ENCODE measurements at places on chromosomes 7 and 10.

DNA sequence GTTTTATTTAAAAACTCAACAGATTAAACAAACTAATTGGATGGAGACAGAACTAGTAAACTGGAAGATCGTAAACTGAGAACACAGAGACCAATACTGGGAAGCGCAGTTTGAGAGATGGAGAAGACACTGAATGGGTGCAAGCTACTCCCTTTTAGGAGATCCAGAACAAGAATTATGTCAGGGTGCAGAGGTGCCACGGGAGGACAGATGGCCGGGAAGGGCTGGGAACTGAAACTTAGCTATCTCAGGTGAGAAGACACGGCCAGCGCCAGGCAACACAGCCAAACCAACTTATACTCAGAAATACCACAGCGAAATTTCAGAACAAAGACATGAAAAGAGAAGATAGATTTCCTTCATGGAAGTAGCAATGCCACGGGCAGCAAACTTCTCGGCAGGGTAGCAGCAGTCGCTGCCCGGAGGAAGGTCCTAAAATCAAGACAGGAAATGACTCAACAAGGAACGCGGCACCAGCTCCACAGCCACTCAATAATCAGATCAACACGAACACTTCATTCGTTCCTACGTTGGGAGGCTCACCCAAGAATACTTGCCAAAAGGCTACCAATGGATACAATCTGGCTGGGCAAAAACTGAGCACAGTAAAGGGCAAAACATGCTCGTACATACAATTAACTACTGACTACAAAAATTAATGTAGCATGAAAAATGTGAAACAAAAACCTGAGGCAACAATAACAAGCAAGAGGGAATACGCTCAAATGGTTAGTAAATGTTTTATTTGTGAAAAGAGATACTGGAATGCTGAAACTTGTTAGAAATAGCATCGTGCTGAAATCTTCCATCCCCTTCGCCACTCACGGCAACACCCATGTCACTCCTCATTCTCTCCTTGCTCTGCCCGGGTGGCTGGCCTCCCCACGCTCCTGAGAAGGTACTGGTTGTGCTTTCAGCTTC lies 2.2 kb upstream of the LRRC27 start:
- no peak for DNase-seq

DNA sequence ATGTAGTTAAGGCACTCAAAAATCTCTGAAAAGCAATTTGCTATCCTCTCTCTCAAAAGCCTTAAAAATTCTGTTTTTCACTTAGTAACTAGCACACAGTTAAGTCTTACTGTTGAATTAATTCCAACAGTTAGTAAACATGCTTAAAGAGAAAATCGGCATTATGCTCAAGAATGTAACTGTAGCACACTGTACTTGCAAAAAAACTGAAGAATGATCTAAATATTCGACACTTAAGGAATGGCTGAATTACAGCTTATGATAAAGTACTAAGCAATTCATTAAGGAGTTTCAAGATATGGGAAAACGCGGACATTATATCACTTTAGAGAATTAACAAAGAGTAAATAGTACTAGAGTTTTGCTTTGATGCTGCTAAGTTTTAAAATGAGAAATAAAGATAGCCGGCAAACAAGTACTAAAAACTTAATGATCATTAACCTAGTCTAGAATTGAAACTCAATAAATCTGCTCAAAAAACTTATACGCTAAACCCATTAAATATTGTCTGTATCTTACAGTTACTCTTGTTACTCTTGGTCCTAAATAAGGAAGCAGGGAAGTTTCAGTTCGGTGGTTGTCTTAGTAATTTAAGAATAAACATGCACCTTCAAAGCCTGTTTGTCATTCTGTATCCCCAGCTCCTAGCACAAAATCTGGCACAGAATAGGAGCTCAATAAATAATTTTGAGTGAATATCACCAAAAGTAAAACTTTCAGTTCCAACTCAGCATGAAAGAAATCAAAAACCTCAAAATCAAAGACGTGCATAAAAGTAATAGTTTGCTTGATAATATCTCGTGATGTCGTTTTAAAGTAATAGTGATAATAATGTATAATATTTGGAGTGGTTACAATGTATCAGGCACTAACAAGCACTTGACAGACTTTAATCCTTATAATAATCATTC lies 1.2 kb downstream of the TRDMT1 start:
- DNase-seq: no peak

DNA sequence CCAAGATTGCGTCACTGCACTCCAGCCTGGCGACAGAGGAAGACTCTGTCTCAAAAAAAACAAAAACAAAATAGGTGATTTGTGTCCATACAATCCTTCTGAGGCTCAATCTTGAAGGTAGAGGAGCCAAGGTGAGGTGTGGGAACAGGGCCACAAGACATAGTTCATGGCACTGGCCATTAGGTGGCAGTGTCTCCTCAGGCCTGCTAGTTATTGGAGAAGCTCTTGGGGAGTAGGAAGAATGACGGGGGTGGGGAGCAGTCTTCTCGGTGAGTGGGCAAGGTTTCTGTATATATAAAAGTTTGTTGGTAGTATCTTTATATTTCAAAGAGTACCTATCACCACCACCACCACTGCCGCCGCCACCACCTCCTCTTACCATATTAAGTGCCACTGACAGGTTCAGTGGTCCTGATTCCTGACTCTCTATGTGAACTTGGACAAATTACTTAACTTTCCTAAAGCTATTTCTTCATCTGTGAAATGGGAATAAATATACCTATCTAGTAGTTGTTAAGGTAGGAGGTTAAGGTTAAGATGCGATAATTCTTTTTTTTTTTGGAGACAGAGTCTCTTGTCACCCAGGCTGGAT lies 24.0 kb downstream of the CCSER2 start:
- DNase-seq: peak; percentile 27

DNA sequence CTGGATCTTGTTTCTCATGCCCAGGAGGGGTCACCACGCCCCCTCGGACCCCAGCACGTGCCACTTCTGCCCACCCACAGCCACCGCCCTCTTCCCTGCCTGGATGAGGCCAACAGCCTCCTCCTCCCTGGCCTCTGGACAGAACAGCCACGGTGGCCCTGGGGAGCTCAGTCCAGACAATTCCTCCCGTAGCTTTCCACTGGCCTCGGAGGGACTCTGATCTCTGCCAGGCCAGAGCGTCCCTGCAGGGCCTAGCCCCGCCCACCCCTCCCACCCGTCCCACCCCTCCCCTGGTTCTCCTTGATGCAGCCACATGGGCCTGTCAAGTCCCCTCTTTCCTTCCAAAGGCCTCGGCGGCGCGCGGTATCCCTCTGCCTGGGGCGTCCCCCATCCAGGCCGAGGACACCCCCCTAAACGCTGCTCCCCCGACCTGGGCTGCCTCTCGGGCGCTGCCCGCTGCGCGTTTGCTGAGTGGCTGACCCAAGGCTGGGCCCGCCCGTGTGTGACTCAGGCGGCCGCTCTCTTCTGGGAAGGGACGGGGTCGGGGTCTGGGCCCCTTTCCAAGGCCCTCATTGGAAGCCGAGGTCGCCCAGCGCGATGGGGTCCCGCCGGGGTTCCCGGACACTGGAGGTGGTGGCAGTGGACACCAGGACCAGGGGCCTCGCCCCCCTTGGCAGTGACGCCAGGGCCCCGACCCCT lies 557 bp downstream of the TMEM120A start:
- no peak for DNase-seq

GRCh38 chr7:106819546-106819945 lies 45.5 kb upstream of the PIK3CG start:
- DNase-seq: no peak

DNA sequence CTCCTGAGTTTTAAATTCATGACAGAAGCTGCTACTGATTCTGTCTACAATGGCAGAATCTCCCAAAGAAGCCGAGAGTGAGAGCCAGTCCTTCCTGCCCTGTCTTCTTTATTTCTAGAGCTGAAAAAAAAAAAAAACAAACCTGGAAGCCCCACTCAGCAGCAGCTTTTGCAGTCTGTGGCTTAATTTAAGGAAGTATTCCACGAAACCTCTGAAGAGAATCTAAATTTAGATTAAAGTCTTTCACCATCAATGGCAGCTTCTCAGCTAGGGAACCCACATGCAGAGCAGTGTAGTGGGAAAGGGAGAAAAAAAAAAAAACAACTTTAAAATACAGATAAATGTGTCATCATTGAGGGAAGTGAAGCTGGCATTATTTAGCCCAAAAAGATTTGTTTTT lies 23.4 kb downstream of the SMURF1 start:
- no peak for DNase-seq

All from fibroblast of skin of left quadriceps (primary cell).